Pulmonary artery endothelial cell (primary cell): ENCODE measurements at places on chromosomes 16 and 17. TPM values are rescaled to one million over a fixed set of nuclear protein-coding genes. Genes with fewer than 3 reads are reported as not detected.

The GPR142 gene
- not detected in 2 replicates for total RNA-seq

The CDH3 gene
- under 0.01 and 0.18 TPM in 2 replicates for total RNA-seq

The RAD51D gene
- total RNA-seq, result 12.6 and 13.9 TPM in 2 replicates

The KRTAP9-4 gene
- not detected in 2 replicates for total RNA-seq

The LCAT gene
- total RNA-seq, result 2.1 and 3.8 TPM in 2 replicates

The C16orf46 gene
- total RNA-seq, result 0.13 and 0.35 TPM in 2 replicates

The CBX8 gene
- total RNA-seq, result 1.4 and 2.4 TPM in 2 replicates

The SMG6 gene
- total RNA-seq, result 24.9 and 33.0 TPM in 2 replicates

The TNP2 gene
- total RNA-seq, result not detected in 2 replicates

The SBK1 gene
- 0.04 and 0.07 TPM in 2 replicates for total RNA-seq

The CTF1 gene
- 0.20 and 0.21 TPM in 2 replicates for total RNA-seq

The TBX6 gene
- 0.07 and 0.18 TPM in 2 replicates for total RNA-seq

The TBC1D3E gene
- not detected in 2 replicates for total RNA-seq
